Activated CD8-positive, alpha-beta memory T cell treated with anti-CD3 and anti-CD28 coated beads for 36 hours (primary cell): ENCODE measurements at places on chromosomes 13 and 19. TPM values are rescaled to one million over a fixed set of nuclear protein-coding genes. Genes with fewer than 3 reads are reported as not detected.

MBD3L3 gene
- total RNA-seq = not detected

RFPL4A gene
- not detected for total RNA-seq

ZSWIM4 gene
- 5.8 TPM for total RNA-seq

FAM83E gene
- 5.7 TPM for total RNA-seq

SHANK1 gene
- not detected for total RNA-seq

GZMM gene
- 46.8 TPM for total RNA-seq

ICAM5 gene
- total RNA-seq = 2.2 TPM

IL27RA gene
- 60.1 TPM for total RNA-seq

MRPS31 gene
- 42.2 TPM for total RNA-seq

CBARP gene
- total RNA-seq = 0.95 TPM

ZNF555 gene
- 2.3 TPM for total RNA-seq

CCDC169 gene
- 0.10 TPM for total RNA-seq

SIGLECL1 gene
- total RNA-seq = not detected

SOX1 gene
- total RNA-seq = not detected

FUT3 gene
- not detected for total RNA-seq

ZNF132 gene
- total RNA-seq = 5.3 TPM

ZNF221 gene
- total RNA-seq = 1.3 TPM

FBXO27 gene
- 0.82 TPM for total RNA-seq

SWSAP1 gene
- total RNA-seq = 2.6 TPM

NCCRP1 gene
- not detected for total RNA-seq

METTL21C gene
- total RNA-seq = not detected

ZFR2 gene
- total RNA-seq = 1.0 TPM

LRFN3 gene
- 11.8 TPM for total RNA-seq

PSG7 gene
- not detected for total RNA-seq

SYNGR4 gene
- total RNA-seq = not detected

CYP2F1 gene
- not detected for total RNA-seq

LILRA1 gene
- total RNA-seq = not detected

LCP1 gene
- total RNA-seq = 848 TPM

SRRM5 gene
- total RNA-seq = 0.40 TPM

LILRB3 gene
- not detected for total RNA-seq

ZNF600 gene
- total RNA-seq = 16.1 TPM

ZNF665 gene
- 3.5 TPM for total RNA-seq

CYP4F2 gene
- total RNA-seq = 0.36 TPM

CLEC4M gene
- not detected for total RNA-seq

RNF225 gene
- total RNA-seq = 0.80 TPM

SLC10A2 gene
- not detected for total RNA-seq

KLF5 gene
- 1.8 TPM for total RNA-seq

LPAR6 gene
- 5.3 TPM for total RNA-seq

PCP2 gene
- total RNA-seq = not detected

ICAM4 gene
- total RNA-seq = 0.91 TPM

NDUFB7 gene
- 129 TPM for total RNA-seq

NOVA2 gene
- not detected for total RNA-seq
